ACHN (cell line): ENCODE measurements at places on chromosomes 4 and X.
A peak's percentile ranks its signal among the peaks of the same experiment; 100 is the strongest.

- DNase-seq: peak; percentile 32
Observed at GRCh38 chrX:48945517-48946348, 11.7 kb downstream of the OTUD5 start.

- DNase-seq: peak; percentile 71
Observed at GRCh38 chr4:186723292-186724057, at the start of gene FAT1. TSS of gene FAT1 (minus strand) at chr4:186723856. CDS start at chr4:186709827, 14,029 bp downstream.

GRCh38 chr4:72286185-72286584 is 254.4 kb downstream of the NPFFR2 start:
- DNase-seq: peak; percentile 33

DNA sequence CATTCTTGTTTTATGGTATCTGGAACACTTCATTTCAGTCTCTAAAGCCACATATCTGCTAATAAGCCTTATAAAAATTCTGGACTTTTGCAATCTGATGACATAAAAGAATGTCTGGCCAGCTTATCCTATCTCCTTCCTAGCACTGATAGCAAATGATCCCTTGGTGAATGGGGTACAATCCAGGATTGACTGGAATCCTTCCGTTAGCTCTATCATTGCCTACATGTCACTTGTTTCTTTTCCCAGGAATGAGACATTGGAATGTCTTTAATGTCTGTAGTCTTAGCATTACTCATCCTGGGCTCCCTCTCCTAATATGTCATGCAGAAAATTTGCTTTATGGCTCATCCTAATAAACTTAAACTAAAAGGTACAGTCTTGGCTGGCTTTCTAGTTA is 14.8 kb upstream of the PABPC4L start:
- peak; percentile 29 for DNase-seq

DNA sequence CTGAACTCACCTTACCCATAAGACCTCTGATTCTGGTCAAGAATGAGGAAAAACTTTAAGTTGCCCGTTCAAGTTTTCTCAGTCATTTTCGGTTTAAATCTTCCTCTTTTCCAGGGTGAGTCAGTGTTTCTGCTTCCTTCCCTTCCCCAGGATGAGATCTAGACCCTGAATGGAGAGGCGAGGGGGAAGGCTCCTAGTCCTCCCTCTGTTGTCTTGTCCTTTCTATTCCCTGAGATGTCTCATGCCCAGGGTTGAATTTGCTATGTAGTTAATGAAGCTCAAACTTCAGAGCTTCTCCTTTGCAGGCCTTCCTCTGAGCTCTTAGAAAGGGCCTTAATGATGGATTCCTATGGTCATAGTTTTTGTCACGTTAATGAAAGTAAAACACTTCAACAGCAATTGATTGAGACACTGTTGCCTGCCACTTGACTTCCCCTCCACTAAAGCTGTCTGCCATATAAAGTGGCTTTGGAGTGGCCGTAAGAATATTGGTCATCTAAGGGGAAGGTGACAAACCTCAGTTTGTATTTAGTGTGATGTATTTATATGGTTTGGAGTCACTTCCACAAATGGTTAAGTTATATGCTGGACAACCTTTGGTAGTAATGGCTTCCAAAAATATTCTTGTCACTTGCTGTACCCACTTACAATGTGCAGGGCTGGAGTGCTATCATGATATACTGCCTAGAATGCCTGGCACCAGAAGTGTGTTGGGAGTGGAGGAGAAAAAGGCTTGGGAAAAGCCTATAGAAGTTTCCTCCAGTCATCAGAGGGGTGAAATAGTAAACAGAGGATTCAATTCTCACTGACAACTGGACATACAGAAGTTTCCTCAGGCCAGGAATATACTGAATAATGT is 24.3 kb upstream of the GPRIN3 start:
- no peak for DNase-seq

DNA sequence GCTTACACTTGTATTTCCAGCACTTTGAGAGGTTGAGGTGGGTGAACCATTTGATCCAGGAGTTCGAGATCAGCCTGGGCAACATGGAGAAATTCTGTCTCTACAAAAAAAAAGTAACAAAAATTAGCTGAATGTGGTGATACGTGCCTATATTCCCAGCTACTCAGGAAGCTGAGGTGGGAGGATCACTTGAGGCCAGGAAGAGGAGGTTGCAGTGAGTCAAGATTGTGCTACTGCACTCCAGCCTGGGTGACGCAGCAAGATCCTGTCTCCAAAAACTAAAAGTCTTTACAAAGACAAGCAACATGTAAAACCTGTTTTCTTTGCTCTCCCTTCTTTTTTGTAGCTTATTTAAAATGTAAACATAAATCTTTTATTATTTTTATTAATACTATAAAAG is 1156.1 kb downstream of the FAT4 start:
- no peak for DNase-seq

- DNase-seq: peak; percentile 84
Observed at GRCh38 chr4:141307241-141307689, 86.6 kb downstream of the ZNF330 start.

- peak; percentile 27 for DNase-seq
Observed at GRCh38 chr4:161320377-161320776, 843.4 kb downstream of the FSTL5 start.

GRCh38 chrX:21944136-21944615 is 3.7 kb downstream of the SMS start:
- DNase-seq: no peak

- DNase-seq: no peak
Observed at GRCh38 chr4:179605196-179605595, 2163.0 kb upstream of the AGA start.

DNA sequence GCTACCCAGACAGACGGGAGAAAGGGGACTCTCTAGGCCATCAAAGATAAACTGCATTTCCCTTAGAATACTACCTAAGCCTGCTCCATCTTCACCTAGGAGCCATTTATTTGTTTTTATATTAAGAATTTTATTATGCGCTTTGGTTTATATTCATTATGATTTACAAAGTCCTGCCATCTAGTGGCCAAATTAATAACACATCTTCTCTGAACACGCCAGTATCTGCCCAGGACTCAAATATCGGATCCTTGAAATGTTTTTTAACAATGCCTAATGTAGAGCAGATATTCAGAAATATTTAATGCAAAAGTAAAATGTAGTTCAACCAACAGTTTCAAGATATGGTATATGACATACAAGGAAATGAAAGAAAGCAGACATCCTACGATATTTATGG is 20.8 kb upstream of the PRPS2 start:
- DNase-seq: peak; percentile 13

DNA sequence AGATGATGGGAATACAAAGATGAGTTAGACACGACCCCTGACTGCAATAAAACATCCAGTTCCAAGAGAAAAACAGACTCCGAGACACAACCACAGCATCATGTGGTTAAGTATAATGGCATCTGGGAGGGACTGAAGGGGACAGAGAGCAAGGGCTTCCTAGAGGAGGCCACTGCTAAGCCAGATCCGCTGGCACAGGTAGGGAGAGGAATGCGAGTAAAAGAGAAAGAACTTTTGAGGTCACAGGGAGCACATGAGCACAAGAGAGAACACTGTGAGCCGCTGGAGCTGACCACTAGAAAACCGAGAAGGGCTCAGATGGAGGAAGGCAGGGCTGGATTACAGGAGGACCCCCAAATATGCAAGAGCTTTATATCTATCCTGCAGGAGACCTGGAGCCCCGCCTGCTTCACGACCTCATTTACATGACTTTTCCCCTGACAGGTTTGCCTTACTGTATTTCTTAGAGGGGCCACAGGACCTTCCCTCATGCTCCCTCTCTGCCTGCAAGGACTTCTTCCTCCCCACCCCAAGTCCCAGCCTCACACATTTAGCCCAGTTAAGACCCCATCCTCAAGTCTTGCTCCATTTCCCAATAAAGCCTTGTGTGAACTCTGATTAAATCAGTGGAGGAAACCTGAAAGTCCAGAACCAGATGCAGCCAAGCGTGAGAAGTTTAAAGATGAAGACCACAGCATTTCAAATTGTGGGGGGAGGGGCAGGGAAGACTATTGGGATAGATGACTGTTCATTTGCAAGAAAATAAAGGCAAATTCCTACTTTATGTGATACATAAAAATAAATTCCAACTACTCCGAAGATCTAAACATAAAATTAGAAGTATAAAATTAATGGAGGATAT is 29.6 kb downstream of the MFAP3L start:
- no peak for DNase-seq

GRCh38 chr4:86741846-86742245 is 107.3 kb downstream of the SLC10A6 start:
- DNase-seq: peak; percentile 44

DNA sequence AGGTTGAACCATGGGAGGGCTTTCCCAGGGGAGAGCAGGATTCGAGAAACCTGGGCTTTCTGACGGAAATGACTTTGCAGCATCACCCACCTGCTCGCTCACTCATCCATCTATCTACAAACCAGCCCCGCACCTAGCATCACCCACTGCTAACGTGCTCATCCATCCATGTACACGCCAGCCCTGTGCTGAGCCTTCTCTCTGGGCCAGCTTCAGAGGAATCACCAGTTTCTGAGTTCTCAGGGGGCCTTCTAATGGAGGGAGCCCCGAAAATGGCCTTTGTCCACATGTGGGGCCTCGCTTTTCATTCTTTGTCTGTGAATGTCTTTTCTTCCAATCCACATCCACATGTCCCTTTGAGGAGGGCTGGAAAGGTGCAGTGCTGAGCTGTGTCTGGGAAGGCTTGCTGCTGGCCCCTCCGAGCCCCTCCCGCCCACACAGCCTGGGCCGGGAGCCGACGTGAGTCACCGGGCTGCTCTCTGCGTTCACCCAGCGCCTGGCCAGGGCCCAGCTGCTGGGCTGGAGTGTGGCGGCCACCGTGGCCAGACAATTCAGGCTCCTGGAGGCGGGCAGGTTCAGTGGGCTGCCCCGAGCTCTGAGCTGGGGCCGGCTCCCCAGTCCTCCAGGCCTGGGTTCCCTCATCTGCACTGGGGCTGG is 14.7 kb downstream of the SORCS2 start:
- peak; percentile 78 for DNase-seq

GRCh38 chr4:112156553-112156952 is 11.3 kb downstream of the FAM241A start:
- DNase-seq: no peak

- no peak for DNase-seq
Observed at GRCh38 chr4:128527946-128528576, 240.4 kb upstream of the PGRMC2 start.

- DNase-seq: no peak
Observed at GRCh38 chr4:162011089-162011488, 152.7 kb downstream of the FSTL5 start.

GRCh38 chr4:21652508-21653231 is 295.9 kb downstream of the KCNIP4 start:
- DNase-seq: no peak

DNA sequence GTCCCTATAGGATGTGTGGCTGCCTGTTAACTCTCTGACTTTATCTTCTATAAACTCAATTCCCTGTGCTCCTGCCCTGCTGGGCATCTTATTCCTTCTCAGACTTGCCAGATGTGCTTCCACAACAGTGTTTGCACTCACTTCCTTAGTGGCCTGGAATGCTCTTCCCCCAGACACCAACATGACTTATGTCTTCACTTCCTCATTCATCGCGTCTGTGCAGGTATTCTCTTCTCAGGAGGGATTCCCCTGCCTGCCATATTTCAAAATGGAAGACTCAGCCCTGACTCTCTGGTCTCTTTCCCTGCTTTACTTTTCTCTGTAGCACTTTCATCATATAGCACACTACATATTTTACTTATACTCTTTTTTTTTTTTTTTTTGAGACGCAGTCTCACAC is 344.0 kb downstream of the CENPC start:
- DNase-seq: no peak

- peak; percentile 81 for DNase-seq
Observed at GRCh38 chr4:38856524-38857337, at the start of gene TLR6. TSS of gene TLR6 (minus strand) at chr4:38856817. CDS start at chr4:38829473, 27,344 bp downstream.

DNA sequence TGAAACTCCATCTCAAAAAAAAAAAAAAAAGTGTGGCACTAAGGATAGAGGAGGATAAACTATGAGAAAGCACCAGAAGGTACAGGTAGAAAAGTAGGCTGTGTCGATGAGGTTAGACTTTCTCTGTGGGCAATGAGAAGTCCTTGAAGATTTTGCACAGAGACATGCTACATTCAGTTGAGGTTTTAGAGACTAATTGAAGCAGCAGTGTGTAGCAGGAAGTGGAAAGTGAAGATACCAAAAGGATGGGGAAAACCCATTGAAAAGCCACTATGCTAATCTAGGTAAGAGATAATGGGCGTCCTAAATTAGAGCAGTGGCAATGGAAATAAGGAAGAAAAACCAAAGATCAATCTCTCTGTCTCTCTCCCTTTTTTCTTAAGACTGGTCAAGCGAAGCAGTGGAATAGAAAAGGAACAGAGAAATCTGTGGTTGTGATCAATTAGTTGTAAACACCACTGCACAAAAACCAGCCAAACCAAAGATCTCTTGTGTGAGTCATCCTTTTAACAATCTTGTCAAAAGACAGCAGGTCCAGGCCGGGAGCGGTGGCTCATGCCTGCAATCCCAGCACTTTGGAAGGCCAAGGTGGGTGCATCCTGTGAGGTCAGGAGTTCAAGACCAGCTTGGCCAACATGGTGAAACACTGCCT is 3.5 kb downstream of the SPINK2 start:
- DNase-seq: no peak
